Stimulated activated CD4-positive, alpha-beta T cell treated with anti-CD3 and anti-CD28 coated beads, Interleukin-12 subunit alpha, Interleukin-12 subunit beta, amount 100 ng/mL, for 24 hours (primary cell): ENCODE measurements at places on chromosomes 11 and 22.

GRCh38 chr22:27331526-27332281 lies 469.9 kb downstream of the MN1 start:
- DNase-seq = no peak

DNA sequence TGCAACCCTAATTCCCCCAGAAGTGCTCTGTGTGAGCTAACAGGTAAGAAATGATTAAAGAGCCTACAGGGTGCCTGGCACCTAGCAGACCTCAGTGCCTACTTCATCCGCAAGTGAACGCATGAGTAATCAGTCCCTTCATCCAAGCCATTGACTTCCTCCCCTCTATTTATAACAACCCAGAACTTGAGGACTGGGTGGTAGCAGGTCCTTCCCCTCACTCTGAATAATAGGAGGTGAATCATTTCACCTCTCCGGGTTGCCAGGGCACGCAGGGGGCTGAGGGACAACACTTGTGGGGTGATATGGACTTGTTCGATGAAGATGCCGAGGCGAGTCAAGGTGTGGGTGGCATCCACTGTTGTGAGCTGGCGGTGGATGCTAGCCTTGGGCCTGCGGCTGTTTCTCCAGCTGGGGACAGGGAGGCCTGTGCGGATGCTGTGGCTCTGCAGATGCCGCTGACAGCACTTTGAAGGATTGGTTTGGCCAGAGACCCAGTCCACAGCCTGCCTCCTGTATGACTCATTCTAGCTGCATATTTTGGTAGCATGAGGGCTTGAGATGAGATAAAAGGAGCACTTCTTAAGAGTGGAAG lies 11.7 kb upstream of the SORL1-AS1 start:
- DNase-seq = peak; percentile 64

DNA sequence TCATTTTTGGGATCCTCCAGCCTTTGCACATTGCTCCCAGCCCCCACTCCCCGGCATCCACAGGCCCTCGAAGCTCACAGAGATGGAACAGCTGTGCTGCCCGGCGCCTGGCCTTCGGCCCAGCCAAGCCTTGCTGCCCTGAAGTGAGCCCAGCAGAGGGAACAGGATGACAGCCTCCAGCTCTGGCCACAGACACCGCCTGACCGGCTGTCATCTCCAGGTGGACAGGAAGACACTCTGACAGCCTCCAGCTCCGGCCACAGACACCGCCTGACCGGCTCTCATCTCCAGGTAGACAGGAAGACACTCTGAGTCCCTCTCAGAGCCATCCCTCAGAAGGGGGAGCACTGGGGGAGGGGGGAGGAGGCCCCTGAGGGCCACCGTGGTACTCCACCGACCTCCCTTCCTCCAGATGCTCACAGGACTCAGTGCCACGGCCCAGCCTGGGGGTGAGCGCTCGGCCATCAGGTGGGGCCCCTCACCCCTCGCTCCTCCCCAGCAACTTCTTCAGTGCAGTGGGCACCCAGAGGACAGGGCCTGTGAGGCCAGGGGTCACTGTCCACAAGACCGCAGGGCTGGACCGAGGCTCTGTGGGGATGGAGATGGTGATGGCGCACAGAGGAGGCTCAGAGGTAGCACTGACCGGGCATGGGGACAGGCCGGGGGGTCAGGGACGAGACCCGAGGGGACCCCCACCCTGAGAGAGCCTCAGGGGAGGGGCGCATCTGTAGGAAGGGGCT lies 58.6 kb downstream of the BRD1 start:
- DNase-seq = no peak

GRCh38 chr11:83725728-83726127 lies 439.6 kb upstream of the CCDC90B start:
- no peak for DNase-seq

- DNase-seq = no peak
Measured at GRCh38 chr22:48832592-48832991, 995.1 kb downstream of the BRD1 start.

- no peak for DNase-seq
Measured at GRCh38 chr22:38348751-38349496, 31.7 kb upstream of the CSNK1E start.

- DNase-seq = no peak
Measured at GRCh38 chr11:127259102-127259501, 258.5 kb upstream of the KIRREL3 start.

DNA sequence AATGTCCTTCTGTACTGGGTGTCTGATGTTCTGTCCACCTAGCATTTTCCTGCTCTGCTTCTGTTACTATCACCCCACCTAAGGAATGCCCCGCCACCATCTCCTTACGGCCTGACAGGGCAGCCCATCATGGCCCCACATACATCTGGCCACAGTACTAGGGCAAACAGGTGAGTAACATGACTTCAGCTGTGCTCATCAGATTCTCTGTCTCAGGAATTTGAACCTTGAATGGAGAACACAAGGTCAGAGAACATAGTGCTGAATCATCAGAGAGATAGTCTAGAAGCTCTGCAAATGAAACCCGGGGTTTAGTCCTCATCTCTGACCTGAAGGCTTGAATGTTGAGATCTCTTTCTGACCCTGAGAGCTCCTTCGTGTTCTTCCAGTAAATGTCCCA lies 32.4 kb downstream of the ZC3H12C start:
- DNase-seq = no peak

- DNase-seq = peak; percentile 49
Measured at GRCh38 chr22:21712751-21713427, 22.7 kb downstream of the YPEL1 start.

- DNase-seq = no peak
Measured at GRCh38 chr11:110951950-110952503, 239.8 kb upstream of the ARHGAP20 start.

GRCh38 chr11:10692531-10693115 lies 932 bp downstream of the IRAG1 start:
- no peak for DNase-seq

DNA sequence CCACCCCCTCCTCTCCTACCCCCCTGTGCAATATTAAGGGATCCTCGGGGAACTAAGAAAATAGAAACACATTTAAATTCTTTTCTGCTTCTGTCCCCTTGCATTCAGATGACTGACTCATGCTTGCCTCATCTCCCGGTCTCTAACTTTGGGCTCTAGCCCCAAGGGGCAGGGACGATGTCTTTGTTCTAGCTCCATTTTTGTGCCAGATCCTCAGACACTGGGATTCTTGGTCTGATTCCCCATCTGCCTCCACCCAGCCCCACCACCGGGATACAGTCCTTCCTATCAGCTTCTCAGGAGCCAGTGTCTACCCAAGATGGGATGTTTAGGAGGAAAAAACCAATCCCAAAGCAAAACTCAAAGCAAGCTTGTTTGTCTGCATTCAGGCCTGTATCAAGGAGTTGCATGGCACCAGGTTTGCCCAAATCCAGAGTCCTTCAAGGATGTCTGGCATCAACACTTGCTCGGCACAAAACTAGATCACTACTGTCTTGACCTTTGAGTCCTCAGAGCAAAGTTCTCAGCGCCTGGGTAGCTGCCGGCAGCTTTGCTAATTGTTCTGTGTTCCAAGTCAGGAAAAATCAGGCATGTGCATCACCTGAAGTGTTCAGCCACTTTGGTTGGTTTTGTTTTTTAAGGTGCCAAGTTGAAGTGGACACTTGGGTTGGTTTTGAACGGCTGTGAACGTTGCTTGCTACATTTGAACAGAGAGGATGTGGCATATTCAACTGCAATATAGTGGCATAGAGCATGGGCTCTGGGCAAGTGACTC lies 212.8 kb downstream of the DSCAML1 start:
- DNase-seq = no peak

GRCh38 chr11:86152006-86152862 lies 83.3 kb upstream of the PICALM start:
- no peak for DNase-seq

- DNase-seq = no peak
Measured at GRCh38 chr11:7591987-7592386, 78.2 kb downstream of the PPFIBP2 start.

DNA sequence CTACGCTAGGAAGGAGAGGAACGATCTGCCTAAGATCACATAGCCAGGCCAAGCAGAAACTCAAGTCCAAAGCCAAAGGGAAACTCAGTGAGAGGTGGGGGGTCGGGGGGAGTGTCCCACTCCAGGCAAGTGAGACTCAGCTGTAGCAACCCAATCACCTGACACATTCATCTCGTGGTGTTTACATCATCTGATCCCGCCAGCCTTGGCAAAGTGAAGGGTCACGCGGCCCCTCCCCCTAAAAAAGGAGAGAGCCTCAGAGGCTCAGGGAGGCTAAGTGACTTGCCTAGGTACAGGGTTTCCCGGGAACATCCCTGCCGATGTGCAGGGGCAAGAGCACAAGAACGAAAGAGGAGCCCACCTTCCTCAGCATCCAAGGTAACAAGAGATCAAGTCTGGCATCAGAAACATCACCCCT lies 21.5 kb downstream of the MYH9 start:
- no peak for DNase-seq

DNA sequence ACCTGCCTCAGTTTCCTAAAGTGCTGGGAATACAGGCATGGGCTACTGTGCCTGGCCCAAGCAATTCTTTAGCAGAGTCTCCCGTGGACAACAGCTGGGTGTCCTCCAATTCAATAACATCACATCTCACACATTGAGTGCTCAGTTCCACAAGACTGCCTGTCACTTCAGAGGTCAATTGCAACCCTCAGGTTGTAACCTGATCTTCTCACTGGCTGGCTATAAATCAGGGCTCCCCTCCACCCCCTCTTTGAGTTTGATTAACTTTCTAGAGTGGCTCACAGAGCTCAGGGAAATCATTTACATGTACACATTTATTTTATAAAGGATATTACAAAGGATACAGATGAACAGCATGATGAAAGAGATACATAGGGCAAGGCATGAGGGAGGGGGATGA lies 68.1 kb downstream of the MCHR1 start:
- no peak for DNase-seq

- no peak for DNase-seq
Measured at GRCh38 chr11:28799316-28799715, 691.1 kb downstream of the METTL15 start.

- DNase-seq = no peak
Measured at GRCh38 chr22:45587638-45588505, 83.8 kb upstream of the ATXN10 start.

- DNase-seq = peak; percentile 83
Measured at GRCh38 chr22:22558972-22559603, at the start of gene PRAME. PRAME (minus strand) TSS chr22:22559265; CDS start chr22:22556832, 2,433 bp downstream.

GRCh38 chr22:28779833-28780232 lies 7.3 kb downstream of the CCDC117 start:
- DNase-seq = no peak

- no peak for DNase-seq
Measured at GRCh38 chr11:19957294-19957943, 202.9 kb downstream of the DBX1 start.

- DNase-seq = no peak
Measured at GRCh38 chr11:90493379-90493778, 270.5 kb upstream of the CHORDC1 start.

DNA sequence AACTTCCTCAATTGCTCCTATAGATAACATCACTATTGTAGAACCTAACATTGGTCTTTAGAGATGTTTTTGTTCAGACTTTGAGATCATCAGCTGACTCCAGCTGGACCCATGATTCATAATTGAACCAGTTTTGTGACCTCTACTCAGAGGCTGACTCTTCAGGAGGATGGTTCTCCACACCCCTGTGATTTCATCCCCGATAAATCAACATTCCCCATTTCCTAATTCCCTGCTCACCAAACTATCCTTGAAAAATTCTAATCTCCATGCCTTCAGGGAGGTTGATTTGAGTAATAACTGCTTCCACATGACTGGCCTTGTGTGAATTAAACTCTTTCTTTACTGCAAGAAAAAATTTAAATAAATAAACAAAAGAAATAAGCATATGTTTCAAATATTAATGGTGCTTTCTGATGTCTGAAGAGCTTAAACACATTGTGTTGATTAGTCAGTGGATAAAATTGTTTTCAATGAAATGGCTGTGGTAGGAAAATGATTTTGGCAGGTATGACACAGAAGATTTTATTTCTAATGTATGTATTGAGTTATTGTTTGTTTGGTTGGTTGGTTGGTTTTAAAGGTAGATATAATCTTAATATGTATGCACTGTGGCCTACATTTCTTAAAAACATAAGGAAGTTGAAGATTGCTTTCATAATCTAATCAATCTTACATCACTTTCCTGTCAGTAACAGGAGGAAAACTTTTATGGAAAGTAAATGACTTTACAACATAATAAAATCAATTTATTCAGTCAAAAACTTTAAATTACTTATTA lies 427.9 kb upstream of the CCDC179 start:
- DNase-seq = no peak

DNA sequence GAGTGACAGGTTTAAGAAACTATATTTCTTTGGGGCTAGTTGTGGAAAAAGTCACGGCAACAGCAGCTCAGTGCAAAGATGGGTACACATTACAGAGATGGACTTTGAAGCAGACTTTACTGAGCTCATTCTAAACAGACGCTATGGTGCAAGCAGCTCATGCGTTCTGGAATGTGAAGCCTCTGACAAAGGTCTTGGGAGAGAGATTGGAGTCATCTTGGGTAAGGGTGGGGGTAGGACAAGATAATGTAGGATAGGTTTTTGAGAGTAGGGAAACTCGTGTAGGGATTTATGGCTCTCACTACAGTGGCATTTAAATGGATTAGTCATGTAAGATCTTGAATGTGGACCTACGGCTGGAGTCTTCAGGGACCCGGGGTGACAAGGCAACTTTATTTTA lies 36.2 kb upstream of the CLMP start:
- no peak for DNase-seq

DNA sequence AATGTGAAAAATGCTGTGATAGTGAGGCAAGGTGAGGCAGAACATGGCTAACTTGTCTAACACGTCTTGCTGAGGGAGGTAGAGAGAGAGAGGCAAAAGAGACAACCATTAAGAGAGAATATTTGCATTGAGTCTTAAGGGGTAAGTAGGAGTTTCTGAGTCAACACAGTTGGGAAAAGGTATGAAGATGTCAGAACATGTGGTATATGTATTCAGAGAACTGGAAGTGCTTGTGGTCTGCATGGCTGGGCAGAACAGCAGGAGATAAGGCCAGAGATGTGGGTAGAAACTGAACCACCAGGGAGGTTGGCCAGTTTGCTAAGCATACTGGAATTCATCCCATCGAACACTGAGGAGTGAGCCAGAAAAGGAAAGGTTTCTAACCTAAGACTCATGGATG lies 25.0 kb upstream of the SLC5A1 start:
- no peak for DNase-seq

GRCh38 chr11:7690648-7691047 lies 15.6 kb downstream of the OVCH2 start:
- no peak for DNase-seq
